ENCODE measurements at places on chromosomes 7 and 10.

- DNase-seq: peak; percentile 55
Observed at GRCh38 chr7:101542527-101543241, 86.4 kb downstream of the MYL10 start.

GRCh38 chr7:99272476-99273045, at the start of gene MYH16:
MYH16 (plus strand) TSS chr7:99272839.
- no peak for DNase-seq

DNA sequence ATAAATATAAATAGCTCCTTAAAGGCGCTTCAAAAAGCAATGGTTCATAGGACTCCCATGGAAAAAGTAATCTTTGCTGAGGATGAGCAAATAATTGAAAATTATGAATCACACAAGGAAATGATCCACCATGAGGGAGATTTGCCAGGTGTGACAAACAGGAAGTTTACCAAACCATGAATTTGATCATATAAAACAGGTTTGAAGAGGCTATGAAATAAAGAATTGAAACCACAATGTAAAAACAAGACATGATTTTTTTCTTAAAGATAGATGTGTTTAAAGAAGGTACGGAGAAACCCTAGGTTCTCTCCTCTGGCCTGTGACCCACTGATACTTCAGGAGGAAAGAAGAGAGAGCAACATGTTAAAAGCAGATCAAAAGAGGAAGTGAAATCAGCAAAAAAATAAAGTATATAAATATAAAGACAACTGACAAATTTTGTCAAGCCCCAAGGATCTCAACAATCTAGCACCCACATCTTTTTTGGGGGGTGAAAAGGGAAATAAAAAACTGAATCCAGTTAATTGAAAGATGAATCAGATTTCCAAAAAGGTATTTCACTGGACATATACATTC, 111.3 kb upstream of the ASAH2 start:
- DNase-seq: no peak

- no peak for DNase-seq
Observed at GRCh38 chr7:123635551-123636359, 19.9 kb upstream of the LMOD2 start.

DNA sequence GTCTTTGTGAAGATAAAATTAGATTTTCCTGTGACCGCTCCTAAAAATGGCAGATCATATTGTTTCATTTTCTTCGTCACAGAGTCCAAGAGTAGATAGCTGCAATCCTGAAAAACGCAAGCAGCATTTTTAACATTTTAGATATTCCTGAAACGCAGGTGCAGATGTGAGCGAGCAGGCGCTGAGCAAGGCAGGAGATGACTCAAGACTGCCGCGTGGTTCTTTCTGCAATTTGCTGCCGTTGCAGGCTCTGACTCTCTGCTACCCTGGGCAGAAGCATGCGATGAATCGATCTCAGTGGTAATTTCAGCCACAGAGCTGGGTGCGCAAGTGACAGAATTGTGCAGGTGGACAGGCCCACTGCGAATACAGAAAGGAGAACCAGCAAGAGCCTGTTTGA, 331.9 kb downstream of the ACTR3B start:
- no peak for DNase-seq

DNA sequence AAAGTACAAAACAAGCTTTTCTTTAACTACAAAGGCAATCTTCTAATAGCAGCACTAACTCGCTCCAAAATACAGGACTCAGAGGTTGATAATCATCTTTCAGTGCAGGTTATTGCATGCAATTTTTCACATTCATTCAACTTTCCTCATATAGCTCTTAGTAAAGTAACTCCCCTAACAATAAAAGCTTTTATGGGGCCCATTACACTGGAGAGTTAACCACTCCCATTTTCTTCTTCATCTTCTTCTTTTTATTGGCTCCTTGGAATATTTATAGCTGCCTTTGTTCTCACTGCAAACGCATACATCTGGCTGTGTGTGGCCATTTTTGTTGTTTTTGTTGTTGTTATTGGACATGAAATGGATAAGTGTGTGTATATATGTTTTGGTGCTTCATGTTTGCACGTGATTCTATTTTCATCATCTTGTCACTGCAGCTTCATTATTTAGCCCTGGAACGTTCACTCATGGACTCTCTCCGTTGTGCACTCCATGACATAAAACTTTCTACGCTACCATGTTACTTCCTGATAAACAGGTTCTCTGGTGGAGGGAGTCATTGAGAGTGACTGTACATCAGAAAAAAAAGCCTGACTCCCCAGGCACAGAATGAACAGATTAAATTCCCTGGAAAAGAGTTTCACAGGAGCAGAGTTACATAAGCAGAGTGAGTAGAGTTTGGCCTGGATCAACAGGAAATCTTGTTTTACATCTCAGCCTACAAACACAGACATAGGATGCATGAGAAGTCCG, 236.4 kb upstream of the SP4 start:
- DNase-seq: no peak

GRCh38 chr7:157355784-157356511, 19.1 kb downstream of the DNAJB6 start:
- DNase-seq: no peak

DNA sequence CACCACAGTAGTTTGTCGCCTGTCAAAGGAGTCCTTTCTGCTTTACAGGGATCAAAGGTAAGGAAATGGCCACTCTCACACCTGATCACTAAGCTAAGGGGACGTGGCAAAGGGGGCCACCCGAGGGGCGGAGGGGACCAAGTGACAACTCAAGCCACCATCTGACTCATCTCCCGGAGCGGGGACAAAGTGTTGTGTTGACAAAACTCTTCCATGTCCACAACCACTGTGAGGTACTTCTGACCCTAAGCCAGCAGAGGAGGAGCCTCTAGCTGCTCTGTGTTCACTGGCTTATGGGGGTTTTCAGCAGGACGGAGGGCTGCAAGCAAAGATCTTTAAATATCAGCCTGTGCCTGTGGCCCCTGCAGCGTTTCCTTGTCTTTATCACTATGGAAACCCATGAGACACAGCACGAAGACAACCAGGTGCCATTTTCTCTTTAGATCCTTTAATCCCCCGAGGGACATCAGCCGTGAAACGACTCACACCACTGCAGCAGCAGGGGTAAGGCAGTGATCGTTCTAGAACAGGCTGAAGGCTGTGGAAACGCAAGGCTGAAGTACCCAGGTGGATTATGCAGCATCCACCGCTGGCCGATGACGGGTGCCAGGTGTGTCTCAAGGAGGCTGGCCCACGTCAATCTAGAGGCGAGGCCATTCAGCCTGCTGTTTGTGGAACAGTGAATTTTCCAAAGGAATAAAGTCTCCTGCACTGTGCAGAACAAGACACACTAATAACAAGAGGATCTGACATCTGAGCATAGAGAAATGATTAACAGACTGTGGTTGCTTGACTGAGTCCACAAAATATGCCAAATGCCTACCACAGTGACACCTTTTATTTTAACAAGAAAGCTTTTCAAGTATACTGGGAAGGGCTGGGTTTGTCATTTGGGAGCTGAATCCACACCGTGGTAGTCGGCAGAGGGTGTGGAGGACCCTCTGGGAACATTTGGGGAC, 26.6 kb upstream of the DDC start:
- no peak for DNase-seq

- no peak for DNase-seq
Observed at GRCh38 chr7:112448381-112448780, 1.9 kb upstream of the IFRD1 start.

- DNase-seq: no peak
Observed at GRCh38 chr7:129688503-129689222, 77.1 kb downstream of the NRF1 start.

GRCh38 chr10:82866424-82867020, 991.5 kb downstream of the NRG3 start:
- DNase-seq: no peak

GRCh38 chr7:155188821-155189581, 108.7 kb upstream of the INSIG1 start:
- no peak for DNase-seq

DNA sequence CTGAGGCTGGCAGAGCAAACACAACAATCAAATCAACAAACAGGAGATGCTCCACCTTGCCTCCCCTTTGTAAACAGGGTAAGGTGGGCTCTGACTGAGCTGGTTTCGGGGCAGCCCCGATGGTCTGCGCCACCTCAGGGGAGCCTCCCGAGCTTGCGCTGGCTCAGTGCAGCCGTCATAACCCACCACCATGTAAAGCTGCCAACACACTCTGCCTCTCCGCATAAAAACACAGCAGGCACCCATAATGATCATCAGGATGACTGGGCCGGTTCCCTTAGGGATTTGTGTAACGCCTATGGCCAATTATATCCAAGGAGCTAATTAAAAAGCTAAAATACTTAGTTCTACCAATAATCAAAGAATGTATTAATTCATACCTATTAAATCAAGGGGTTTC, 124.5 kb downstream of the PRPF18 start:
- no peak for DNase-seq

- no peak for DNase-seq
Observed at GRCh38 chr7:47384755-47385535, 197.0 kb downstream of the TNS3 start.

GRCh38 chr10:35331894-35332640, 4.2 kb upstream of the CCNY start:
- no peak for DNase-seq

DNA sequence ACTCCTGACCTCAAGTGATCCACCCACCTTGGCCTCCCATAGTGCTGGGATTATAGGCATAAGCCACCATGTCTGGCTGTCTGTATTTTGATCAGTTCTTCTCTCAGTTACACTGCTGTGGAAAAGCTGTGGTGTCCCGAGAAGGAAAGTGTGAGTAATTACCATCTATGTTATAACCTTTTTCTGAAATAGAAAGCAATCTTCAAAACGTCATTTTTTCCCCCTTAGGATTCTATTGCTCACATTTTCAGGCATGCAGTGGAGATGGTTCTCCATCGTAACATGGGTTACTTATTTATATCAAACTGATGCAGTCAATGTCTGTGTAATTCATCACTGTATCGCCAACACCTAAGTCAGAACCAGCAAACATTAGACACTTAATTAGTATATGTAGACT, 103.5 kb upstream of the FAM3C start:
- DNase-seq: peak; percentile 11

- DNase-seq: no peak
Observed at GRCh38 chr10:12048547-12048946, 5.9 kb upstream of the UPF2 start.

DNA sequence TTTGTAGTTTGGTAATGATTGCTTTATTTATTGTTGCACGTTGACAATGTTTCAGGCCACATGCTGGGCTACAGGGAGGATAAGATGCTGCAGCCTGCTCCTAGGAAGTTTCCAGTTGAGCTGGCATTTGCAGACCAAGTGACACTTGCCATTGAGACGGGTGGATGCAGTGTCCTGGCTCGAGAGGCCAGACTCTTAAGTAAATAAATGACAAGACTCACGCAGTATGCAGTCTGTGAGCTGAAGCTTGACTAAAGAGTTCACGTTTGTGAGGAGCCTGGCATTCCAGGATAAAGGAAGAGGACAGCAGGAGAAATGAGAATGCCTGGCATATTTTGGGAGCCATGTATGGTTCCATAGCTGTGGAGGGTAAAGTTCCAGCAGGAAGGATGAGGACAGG, 105.8 kb downstream of the BAMBI start:
- no peak for DNase-seq

DNA sequence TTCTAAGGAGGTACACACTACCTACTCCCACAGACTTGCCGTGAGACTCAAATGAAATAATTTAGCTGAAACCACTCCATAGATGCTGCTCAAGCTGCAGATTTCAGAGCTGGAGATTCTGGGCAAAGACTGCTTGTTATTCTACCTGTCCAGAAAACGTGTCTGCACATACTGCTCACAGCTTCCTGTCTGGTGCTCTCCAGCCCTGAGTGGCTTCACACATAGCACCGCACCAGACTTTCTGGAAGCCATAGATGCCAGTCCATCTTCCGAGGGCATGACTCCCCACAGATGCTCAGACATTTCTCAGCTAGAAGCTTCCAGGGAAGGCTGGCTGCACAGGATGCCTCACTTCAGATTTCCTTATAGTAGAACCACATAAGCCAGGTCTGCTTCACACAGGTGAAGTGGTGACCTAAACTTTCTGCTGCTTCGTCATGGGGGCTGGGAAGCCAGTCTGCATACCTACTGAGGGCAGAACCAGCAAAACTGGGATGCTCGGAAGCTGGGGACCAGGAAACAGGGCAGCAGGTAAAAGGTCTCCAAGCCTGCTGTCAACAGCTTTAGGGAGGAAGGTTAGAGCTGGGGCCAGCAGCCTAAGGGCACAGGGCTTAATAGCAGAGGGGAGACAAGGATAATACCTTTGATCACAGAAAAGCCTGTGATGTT, 18.2 kb downstream of the CCDC6 start:
- DNase-seq: no peak

DNA sequence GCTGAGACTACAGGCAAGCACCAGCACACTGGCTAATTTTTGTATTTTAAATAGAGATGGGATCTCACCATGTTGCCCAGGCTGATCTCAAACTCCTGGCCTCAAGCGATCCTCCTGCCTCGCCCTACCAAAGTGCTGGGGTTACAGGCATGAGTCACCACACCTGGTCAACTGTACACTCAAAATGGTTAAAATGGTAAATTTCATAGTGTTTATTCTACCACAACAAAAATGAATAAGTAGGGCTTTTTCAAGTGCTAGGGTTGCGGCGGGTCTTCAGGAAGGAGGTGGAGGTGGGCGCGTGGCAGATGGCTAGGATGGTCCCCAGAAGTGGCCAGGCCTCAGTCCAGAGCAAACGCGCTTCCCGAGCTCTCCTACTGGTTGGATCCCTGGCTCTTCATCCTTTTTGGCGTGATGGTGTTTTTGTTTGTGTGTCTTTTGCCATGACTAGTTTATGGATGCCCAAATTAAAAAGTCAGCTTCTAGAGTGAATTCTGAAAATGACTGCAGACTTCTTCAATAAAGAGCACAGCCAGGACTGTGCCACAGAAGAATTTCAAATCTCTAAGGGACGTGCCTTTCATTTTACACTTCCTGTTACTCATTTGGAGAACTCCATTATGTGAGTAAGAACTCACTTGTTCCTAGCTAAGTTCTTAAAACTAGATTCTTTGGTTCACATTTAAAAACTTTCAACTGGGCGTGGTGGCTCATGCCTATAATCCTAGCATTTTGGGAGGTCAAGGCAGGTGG, 73.9 kb downstream of the TMEM130 start:
- DNase-seq: no peak

- no peak for DNase-seq
Observed at GRCh38 chr10:104309980-104310978, 28.0 kb downstream of the ITPRIP start.

DNA sequence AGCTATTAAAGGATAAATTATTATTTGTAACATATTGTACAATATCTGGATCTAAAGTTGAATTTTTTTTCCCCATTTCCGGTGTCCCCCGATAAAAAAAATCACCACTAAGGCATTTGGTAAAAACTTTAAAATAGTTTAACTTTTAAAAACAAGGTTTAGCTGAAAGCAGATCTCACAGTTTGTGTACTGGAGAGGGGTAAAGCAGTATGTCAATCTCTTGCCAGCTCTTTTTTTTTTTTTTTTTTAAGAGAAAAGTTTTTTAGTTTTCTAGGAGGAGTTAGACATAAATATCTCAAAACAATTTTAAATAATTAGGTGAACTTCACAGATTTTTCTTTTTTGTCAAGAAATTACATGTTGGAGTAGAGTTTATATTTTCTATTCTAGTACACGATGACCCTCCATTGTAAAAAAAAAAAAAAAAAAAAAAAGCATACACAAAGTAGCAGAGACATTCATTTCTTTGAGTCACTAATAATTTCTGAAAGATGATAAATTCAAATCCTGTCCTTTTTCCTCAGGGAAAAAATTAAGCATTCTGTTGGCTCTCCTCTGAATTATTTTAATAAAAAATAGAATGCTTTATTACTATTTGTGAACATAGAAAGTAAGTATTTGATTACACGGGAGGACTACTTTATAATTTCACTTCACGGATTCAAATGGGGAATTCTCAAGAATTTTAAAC, 1.9 kb upstream of the HBP1 start:
- no peak for DNase-seq

GRCh38 chr10:124963866-124964720, 22.2 kb downstream of the ZRANB1 start:
- DNase-seq: no peak

Data from stimulated activated CD4-positive, alpha-beta T cell treated with anti-CD3 and anti-CD28 coated beads, Interleukin-15, amount 100 ng/mL, for 48 hours (primary cell).